ENCODE measurements at places on chromosomes 5 and 9.
A peak's percentile ranks its signal among the peaks of the same experiment; 100 is the strongest.

DNA sequence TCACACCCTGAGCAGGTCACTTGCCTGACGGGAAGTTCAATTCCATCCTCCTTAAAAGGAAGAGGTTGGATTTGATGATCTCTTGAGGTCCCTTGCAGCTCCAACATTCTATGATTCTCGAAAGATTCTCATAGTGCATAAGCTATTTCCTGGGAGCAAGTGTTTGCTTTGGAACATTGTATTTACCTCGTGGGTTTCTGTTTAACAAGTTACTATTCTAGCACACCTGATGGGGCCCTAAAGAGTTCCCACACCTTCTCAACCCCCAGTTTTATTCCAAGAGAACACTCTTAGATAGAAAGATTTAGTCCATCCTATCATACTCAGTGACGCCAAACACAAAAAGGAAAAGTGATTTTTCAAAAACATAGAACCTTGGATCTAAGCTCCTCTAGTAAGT lies 23.4 kb downstream of the NR4A3 start:
- DNase-seq = no peak

- DNase-seq = no peak
Measured at GRCh38 chr5:82942083-82942881, 134.9 kb downstream of the TMEM167A start.

- no peak for DNase-seq
Measured at GRCh38 chr5:132268769-132269551, 11.5 kb downstream of the PDLIM4 start.

DNA sequence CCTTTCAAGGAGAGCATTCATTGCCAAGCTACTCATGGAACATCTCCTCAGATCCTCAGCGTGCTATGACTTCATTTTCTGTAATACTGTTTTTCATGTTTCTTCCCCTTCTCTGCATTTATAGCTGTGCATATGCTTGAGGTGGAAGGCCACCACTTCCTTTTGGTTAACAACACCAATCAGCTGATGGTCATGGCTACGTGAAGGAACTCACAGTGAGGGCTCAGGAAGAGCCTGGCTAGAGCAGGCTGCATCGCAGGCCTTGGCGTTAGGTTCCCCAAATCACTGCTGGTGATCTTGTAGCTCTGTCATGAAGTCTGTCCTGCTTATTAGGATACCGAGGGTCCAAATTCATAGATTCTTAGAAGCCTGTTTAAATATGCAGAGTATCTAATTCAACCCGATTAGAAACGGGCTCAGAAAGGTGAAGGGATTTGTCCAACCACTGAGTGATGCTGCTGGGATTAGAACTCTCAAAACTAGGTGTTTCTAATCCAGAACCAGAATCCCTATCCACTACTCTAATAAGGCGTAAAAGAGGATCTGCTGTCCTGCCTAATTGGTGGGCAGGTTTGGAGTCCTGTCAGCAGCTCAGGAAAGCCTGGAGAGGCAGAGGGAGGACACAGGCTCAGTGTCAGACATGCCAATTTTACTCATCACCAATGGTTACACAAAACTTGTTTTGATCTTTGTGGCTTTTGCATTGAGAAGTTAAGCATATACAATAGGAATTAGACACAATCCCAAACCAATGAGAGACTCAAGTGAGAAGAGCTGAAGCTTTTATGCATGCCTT lies 7.5 kb downstream of the SYK start:
- peak; percentile 44 for DNase-seq

GRCh38 chr9:88936668-88937067 lies 54.6 kb upstream of the S1PR3 start:
- DNase-seq = no peak

DNA sequence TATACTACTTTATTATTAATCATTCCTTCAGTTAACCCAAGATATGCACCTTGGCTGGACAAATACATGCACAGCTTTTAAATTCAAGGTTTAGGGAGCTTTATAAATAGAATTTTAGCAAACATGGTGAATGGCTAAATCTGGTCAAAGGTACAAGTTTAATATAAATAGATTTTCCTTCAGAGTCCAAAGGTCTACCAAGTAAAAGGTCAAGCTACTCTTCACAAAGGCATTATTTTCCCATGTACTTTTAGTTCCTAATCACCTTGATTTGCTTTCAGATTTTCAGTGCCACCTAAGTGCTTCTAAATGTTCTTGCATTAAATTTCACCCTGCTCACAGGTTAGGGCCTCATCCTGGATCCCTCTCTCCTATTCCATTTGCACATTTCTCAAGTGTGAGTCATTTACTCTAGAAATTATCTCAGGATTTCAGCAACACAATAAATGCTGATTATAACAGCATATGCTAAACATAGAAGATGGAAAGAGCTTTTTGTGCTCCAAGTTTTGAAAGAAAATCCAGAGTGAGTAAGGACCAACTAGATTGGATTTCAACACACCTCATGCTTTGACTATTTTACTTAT lies 459.4 kb upstream of the ITGA1 start:
- no peak for DNase-seq

All from CD8-positive, alpha-beta T cell (primary cell).